ENCODE measurements at places on chromosomes 2 and 18. TPM values are rescaled to one million over a fixed set of nuclear protein-coding genes. Genes with fewer than 3 reads are reported as not detected.

TMEM198 gene
- 1.2 TPM for total RNA-seq

TCF7L1 gene
- 2.2 TPM for total RNA-seq

LPIN1 gene
- 84.1 TPM for total RNA-seq

EFHD1 gene
- total RNA-seq, result not detected

UGT1A3 gene
- not detected for total RNA-seq

FAM237A gene
- not detected for total RNA-seq

GCG gene
- total RNA-seq, result not detected

RALBP1 gene
- total RNA-seq, result 83.1 TPM

NOTO gene
- total RNA-seq, result not detected

SCYGR4 gene
- not detected for total RNA-seq

MDH1B gene
- 0.37 TPM for total RNA-seq

MEIS1 gene
- total RNA-seq, result 15.8 TPM

TRIM43 gene
- not detected for total RNA-seq

ANKRD30B gene
- not detected for total RNA-seq

EPB41L3 gene
- 130 TPM for total RNA-seq

ALK gene
- not detected for total RNA-seq

CHRNG gene
- not detected for total RNA-seq

ALKAL2 gene
- not detected for total RNA-seq

UGT1A8 gene
- not detected for total RNA-seq

FEV gene
- not detected for total RNA-seq

CYRIA gene
- 2.5 TPM for total RNA-seq

GPBAR1 gene
- total RNA-seq, result 0.20 TPM

FBXO48 gene
- 0.37 TPM for total RNA-seq

VAMP5 gene
- 25.0 TPM for total RNA-seq

KCNG2 gene
- not detected for total RNA-seq

CCL20 gene
- 1.2 TPM for total RNA-seq

C1GALT1C1L gene
- total RNA-seq, result 0.78 TPM

LHCGR gene
- total RNA-seq, result not detected

MYOM1 gene
- total RNA-seq, result under 0.01 TPM

SSB gene
- total RNA-seq, result 97.0 TPM

OTOS gene
- not detected for total RNA-seq

UBXN2A gene
- 9.6 TPM for total RNA-seq

FAM117B gene
- 1.1 TPM for total RNA-seq

LRRFIP1 gene
- total RNA-seq, result 59.0 TPM

NEURL3 gene
- total RNA-seq, result not detected

SIX3 gene
- 0.39 TPM for total RNA-seq

SPATA3 gene
- not detected for total RNA-seq

CNGA3 gene
- under 0.01 TPM for total RNA-seq

APCDD1 gene
- 0.73 TPM for total RNA-seq

NEB gene
- total RNA-seq, result 0.20 TPM

OLA1 gene
- total RNA-seq, result 82.3 TPM

METTL4 gene
- total RNA-seq, result 7.7 TPM

SERPINB11 gene
- not detected for total RNA-seq

DPYSL5 gene
- not detected for total RNA-seq

ASB18 gene
- not detected for total RNA-seq

SERPINB10 gene
- total RNA-seq, result 0.20 TPM

CD8A gene
- under 0.01 TPM for total RNA-seq

ATOH8 gene
- 5.5 TPM for total RNA-seq

ESPNL gene
- 0.39 TPM for total RNA-seq

SEMA4C gene
- total RNA-seq, result 14.3 TPM

G6PC2 gene
- total RNA-seq, result not detected

PAX8 gene
- 2.9 TPM for total RNA-seq

CIAO1 gene
- total RNA-seq, result 112 TPM

SOX11 gene
- not detected for total RNA-seq

Measured in subcutaneous preadipocyte (primary cell).